ENCODE measurements at places on chromosomes 5 and 9.

- DNase-seq = no peak
Observed at GRCh38 chr5:144453753-144454152, 283.1 kb downstream of the KCTD16 start.

DNA sequence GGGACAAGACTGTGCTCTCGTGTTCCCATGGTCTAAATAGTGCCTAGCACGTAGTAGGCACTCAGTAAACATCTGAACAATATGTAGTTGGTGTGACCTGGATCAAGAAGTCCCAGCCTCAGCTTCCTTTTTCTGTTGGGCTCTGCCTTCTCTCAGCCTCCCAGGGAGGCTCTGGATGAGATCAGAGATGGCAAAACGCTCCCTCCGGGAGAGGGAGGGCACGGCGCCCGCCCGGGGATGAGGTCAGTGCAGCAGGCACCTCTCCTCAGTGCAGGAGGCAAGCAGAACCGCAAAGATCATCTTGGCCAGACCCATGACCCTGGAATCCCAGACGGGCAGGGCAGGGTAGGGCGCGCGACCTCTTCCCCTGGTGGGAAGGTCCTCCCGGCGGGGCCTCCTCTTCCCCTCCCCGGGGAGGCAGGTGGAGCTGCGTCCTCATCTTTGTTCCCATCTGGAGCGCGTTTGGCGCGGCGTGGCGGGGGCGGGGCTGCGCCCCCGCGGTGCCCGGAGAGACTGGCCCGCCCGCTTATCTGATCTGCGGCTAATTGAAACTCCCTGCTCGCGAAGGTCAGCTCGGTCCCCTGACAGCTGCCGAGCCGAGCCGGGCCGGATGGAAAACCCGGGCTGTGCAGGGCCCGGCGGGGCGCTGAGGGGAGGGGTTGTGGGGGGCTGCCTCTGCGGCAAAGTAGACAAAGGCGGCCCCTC, 60.9 kb downstream of the CXXC5 start:
- DNase-seq = peak; percentile 62

- DNase-seq = no peak
Observed at GRCh38 chr5:129747572-129748407, at the start of gene MINAR2. TSS of gene MINAR2 (plus strand) at chr5:129748094. CDS start at chr5:129748191, 97 bp downstream.

GRCh38 chr5:143119291-143119769, 284.2 kb downstream of the NR3C1 start:
- DNase-seq = no peak

GRCh38 chr9:32873131-32873530, 89.8 kb downstream of the TMEM215 start:
- no peak for DNase-seq

Measured in left ventricle myocardium inferior (tissue), 1 donor.